ENCODE measurements at places on chromosomes 7 and 10. TPM values are rescaled to one million over a fixed set of nuclear protein-coding genes. Genes with fewer than 3 reads are reported as not detected.

CFAP58 gene
- total RNA-seq: 0.83 TPM

VPS41 gene
- 32.0 TPM for total RNA-seq

SCART1 gene
- total RNA-seq: 1.5 TPM

EGR2 gene
- total RNA-seq: 4.0 TPM

PTPN20 gene
- total RNA-seq: 2.3 TPM

RSPH10B2 gene
- total RNA-seq: 0.26 TPM

LIPJ gene
- not detected for total RNA-seq

SRGN gene
- 44.9 TPM for total RNA-seq

LRIT1 gene
- not detected for total RNA-seq

MKX gene
- total RNA-seq: 35.5 TPM

CYTH3 gene
- total RNA-seq: 64.6 TPM

AKR1C8 gene
- not detected for total RNA-seq

GHRHR gene
- total RNA-seq: not detected

IFT22 gene
- 26.6 TPM for total RNA-seq

SDK1 gene
- total RNA-seq: 7.8 TPM

AOAH gene
- total RNA-seq: 2.0 TPM

IGFBP3 gene
- total RNA-seq: 187 TPM

PDCD11 gene
- total RNA-seq: 14.4 TPM

GRCh38 chr10:6619660-6620059 is 39.6 kb upstream of the PRKCQ start:
- no peak overlapping the region for H3K27ac ChIP-seq
- no peak overlapping the region for H3K4me3 ChIP-seq
- DNase-seq: no peak
- H3K27me3 ChIP-seq: no peaks in the 10 kb centered on the region
- H3K36me3 ChIP-seq: no peaks in the 10 kb centered on the region

GRCh38 chr7:125316466-125316865 is 386.8 kb upstream of the POT1 start:
- no peak overlapping the region for H3K4me3 ChIP-seq
- no peaks in the 10 kb centered on the region for H3K4me1 ChIP-seq
- no peak overlapping the region for H3K27ac ChIP-seq

DNA sequence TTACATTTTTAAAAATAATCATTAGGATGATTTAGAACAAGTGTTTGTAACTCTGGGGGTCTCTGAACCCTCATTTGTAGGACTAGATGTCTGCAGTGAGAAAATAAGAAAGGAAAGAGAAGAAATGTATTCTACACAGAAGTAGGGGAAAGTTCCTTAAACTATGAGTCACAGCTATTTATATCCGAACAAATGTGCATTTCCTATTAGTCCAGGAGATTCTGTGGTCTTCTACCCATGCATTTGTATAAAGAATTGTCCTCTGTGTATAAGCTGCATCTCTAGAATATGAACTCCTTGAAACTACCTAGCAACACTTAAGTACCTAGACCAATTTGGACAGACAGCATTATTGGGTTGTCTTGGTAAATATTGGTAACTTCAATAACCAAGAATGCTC is 15.9 kb upstream of the CD36 start:
- no peak overlapping the region for H3K4me3 ChIP-seq
- no peaks in the 10 kb centered on the region for H3K36me3 ChIP-seq
- H3K27ac ChIP-seq: no peak overlapping the region
- no peak for DNase-seq
- H3K27me3 ChIP-seq: no peaks in the 10 kb centered on the region

GRCh38 chr7:105073143-105073542 is 59.1 kb downstream of the KMT2E start:
- H3K27ac ChIP-seq: no peak overlapping the region
- H3K4me3 ChIP-seq: no peak overlapping the region
- no peaks in the 10 kb centered on the region for H3K27me3 ChIP-seq
- H3K36me3 ChIP-seq: peaks cover 27% of the 10 kb centered on the region

DNA sequence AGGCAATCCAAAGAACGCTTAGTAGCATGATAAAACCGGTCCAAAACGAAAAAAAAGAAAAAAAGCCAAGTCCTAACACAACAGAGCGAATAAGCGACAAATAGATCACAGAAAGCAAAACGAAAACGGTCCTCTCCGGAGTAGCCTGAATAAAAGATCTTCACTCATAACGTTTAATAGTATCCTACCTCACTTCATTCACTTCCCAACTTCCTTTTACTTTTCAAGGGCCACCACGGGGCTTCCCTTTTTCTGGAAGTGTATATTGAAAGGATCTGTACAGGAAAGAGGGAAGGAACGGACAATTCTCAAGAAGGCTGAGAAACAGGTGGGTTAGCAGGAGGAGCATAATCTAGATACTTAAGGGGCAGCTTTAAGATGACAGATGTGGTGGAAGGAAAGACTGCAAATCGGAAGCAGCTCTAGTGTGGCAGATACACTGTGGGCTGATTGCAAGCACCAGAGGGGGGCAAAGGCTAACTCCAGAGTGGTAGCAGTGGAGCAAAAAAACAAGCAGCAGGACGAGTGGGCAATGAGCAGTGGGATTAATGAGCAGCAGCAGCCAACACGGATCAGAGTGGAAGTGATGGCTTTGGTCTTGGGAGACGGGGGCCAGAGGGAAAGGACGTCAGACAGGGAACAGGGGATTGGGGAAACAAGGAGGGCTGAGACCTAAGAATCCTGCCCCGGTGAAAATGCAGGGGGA is 866 bp downstream of the CNOT4 start:
- DNase-seq: no peak
- H3K27me3 ChIP-seq: no peaks in the 10 kb centered on the region
- H3K4me3 ChIP-seq: peak overlapping the region; percentile 78
- no peaks in the 10 kb centered on the region for H3K36me3 ChIP-seq

GRCh38 chr7:33339074-33339790 is 209.9 kb downstream of the BBS9 start:
- H3K27me3 ChIP-seq: no peaks in the 10 kb centered on the region
- no peak for DNase-seq
- H3K4me1 ChIP-seq: no peaks in the 10 kb centered on the region

- no peaks in the 10 kb centered on the region for H3K36me3 ChIP-seq
- H3K27me3 ChIP-seq: no peaks in the 10 kb centered on the region
- no peaks in the 10 kb centered on the region for H3K4me1 ChIP-seq
- peak overlapping the region; percentile 48 for H3K27ac ChIP-seq
- DNase-seq: no peak
Observed at GRCh38 chr10:95767884-95768556, 12.1 kb downstream of the ENTPD1 start.

GRCh38 chr10:71432956-71433767 is 36.4 kb downstream of the CDH23 start:
- H3K36me3 ChIP-seq: no peaks in the 10 kb centered on the region
- no peak overlapping the region for H3K27ac ChIP-seq
- no peaks in the 10 kb centered on the region for H3K27me3 ChIP-seq
- no peak overlapping the region for H3K4me3 ChIP-seq

DNA sequence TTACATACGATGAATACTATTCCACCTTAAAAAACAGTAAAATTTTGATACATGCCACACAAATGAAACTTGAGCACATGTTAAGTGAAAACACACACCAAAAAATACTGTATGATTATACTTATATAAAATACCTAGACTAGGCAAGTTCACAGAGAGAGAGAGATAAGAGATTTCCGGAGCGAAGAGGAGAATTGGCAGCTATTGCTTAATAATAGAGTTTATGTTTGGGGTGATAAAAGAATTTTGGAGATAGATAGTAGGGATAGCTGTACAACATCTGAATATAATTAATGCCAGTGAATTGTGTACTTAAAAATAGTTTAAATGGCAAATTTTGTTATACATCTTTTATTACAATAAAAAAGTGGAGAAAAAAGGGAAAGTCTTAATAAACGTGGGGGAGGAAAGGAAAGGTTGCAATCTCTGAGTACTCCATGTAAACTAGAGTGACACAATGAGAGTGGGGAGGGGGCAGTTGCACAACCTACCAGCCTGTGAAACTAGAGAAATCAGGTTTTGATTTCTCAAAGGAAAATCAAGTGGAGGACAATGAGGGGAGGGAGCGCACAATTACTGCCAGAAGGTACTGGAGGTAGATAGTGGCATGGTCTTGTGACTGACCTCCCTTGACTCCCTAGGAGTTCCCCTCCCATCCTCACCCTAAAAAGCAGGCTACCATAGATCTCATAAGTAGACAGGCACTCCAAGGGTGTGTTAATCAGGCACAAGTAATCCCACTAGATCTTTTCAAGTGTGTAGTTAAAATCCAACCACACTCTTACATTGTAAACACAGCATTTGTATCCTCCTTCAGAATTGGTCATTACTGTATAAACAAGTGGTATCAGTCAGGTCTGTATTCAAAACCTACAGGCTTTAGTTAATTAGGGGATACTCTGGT is 31.6 kb upstream of the ANK3 start:
- H3K4me3 ChIP-seq: no peak overlapping the region
- H3K27ac ChIP-seq: no peak overlapping the region
- DNase-seq: no peak
- H3K27me3 ChIP-seq: no peaks in the 10 kb centered on the region
- H3K4me1 ChIP-seq: peaks cover 17% of the 10 kb centered on the region

DNA sequence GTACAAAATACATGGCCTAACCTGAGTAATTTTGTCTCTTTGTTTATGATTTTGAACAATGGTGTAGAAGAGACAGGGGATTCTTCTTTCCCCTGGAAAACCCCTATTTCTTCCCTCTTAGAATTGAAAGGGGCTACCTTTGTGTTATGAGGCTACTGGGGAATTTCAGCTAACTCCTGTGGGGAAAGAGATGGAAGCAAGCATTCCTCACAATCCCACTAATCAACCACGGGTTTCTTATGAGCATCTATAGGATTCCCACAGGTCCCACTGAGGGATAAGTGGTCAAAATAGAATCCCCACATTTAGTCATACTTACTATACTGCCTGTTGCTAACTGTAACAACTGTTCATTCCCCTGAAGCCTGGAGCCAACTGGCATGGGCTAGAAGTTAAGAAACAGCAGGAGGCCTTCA is 32.2 kb upstream of the ITGB8 start:
- DNase-seq: no peak
- no peak overlapping the region for H3K4me3 ChIP-seq
- peaks cover 12% of the 10 kb centered on the region for H3K4me1 ChIP-seq
- no peaks in the 10 kb centered on the region for H3K27me3 ChIP-seq
- no peaks in the 10 kb centered on the region for H3K36me3 ChIP-seq

DNA sequence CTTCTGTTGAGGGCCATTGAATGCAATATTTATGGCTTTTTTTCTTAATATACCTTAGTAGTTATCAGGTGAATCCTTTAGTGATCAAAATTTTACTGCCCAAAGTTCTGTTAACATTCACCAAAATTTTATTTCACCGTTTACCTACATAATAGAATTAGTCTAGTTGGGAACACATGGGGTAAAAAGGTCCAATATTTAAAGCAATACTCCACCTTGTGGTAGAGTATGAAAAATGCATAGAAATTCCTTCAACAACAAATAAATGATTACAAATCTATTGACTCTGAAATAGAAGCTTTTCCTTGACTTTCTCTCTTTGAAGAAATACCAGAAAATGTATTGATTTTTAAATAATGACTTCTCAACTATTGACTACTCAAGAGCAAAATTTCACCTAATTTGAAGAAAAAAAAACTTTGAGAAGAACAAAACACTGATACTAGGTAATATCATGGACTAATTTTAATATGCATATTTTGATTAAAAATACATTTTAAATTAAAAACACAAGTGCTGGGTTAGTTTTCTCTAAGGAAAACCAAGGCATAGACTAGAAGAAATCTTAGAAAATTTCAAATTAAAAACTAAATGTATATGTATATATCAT is 43.3 kb downstream of the POLR1F start:
- no peak overlapping the region for H3K27ac ChIP-seq
- H3K4me1 ChIP-seq: no peaks in the 10 kb centered on the region
- no peaks in the 10 kb centered on the region for H3K36me3 ChIP-seq
- no peak overlapping the region for H3K4me3 ChIP-seq
- H3K27me3 ChIP-seq: no peaks in the 10 kb centered on the region

- H3K4me1 ChIP-seq: peaks cover 15% of the 10 kb centered on the region
- H3K27ac ChIP-seq: no peak overlapping the region
- no peak for DNase-seq
- no peak overlapping the region for H3K4me3 ChIP-seq
- H3K27me3 ChIP-seq: no peaks in the 10 kb centered on the region
Observed at GRCh38 chr10:70487824-70488223, 9.3 kb downstream of the PALD1 start.

- DNase-seq: no peak
- peaks cover 50% of the 10 kb centered on the region for H3K4me1 ChIP-seq
- H3K4me3 ChIP-seq: no peak overlapping the region
- no peak overlapping the region for H3K27ac ChIP-seq
- H3K27me3 ChIP-seq: no peaks in the 10 kb centered on the region
- H3K36me3 ChIP-seq: peaks cover 62% of the 10 kb centered on the region
Observed at GRCh38 chr10:119670717-119671116, 19.5 kb downstream of the BAG3 start.

- no peak overlapping the region for H3K4me3 ChIP-seq
- H3K27ac ChIP-seq: no peak overlapping the region
- no peaks in the 10 kb centered on the region for H3K27me3 ChIP-seq
- no peaks in the 10 kb centered on the region for H3K4me1 ChIP-seq
Observed at GRCh38 chr7:146146831-146147486, 30.4 kb downstream of the CNTNAP2 start.

DNA sequence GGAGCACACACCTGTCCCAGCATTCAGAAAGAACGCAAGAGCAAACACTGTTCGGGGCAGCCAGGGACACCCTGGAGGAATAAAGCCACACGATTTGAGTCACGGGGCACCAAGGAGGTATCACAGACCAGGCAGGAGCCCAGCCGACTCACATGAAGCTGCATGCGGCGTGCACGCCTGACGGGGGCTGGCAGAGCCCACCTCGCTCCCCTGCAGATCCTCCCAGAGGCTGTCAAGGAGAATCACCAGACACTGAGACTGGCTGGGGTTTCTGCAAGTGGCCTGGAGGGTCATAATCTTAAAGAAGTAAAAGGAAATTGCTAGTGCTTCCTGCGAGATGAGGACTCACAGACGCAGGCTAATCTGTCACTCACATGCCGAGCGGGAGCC is 61.6 kb downstream of the TCERG1L start:
- H3K4me3 ChIP-seq: no peak overlapping the region
- H3K27me3 ChIP-seq: no peaks in the 10 kb centered on the region
- DNase-seq: no peak
- no peaks in the 10 kb centered on the region for H3K36me3 ChIP-seq
- no peaks in the 10 kb centered on the region for H3K4me1 ChIP-seq
- H3K27ac ChIP-seq: no peak overlapping the region

- no peak for DNase-seq
- H3K36me3 ChIP-seq: no peaks in the 10 kb centered on the region
- no peak overlapping the region for H3K27ac ChIP-seq
Observed at GRCh38 chr7:15720849-15721471, 34.5 kb upstream of the MEOX2 start.

DNA sequence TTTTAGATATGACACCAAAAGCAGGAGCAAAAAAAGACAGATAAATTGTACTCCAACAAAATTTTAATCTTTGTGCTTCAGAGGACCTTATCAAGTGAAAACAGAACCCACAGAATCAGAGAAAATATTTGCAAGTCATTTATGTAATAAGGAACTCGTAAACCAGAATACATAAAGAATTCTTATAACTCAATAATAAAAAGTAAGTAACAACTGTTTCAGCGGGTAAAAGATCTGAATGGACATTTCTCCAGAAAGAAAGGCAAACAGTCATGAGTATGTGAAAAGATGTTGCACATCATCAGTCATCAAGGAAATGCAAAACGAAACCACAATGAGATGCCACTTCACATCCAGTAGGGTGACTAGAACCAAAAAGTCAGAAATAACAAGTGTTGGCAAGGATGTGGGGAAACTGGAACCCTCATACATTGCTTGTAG is 167.7 kb upstream of the KCTD7 start:
- no peak overlapping the region for H3K27ac ChIP-seq
- no peaks in the 10 kb centered on the region for H3K4me1 ChIP-seq
- no peaks in the 10 kb centered on the region for H3K36me3 ChIP-seq
- no peaks in the 10 kb centered on the region for H3K27me3 ChIP-seq
- DNase-seq: no peak

GRCh38 chr10:102279104-102279503 is 33.8 kb downstream of the GBF1 start:
- no peaks in the 10 kb centered on the region for H3K27me3 ChIP-seq
- no peak overlapping the region for H3K27ac ChIP-seq
- no peak overlapping the region for H3K4me3 ChIP-seq
- H3K4me1 ChIP-seq: peaks cover 32% of the 10 kb centered on the region
- peaks cover 5% of the 10 kb centered on the region for H3K36me3 ChIP-seq
